NCI-H460 (cell line): ENCODE measurements at places on chromosomes 1 and 21. TPM values are rescaled to one million over a fixed set of nuclear protein-coding genes. Genes with fewer than 3 reads are reported as not detected.

SLC1A7 gene
- not detected in 2 replicates for total RNA-seq

ATF3 gene
- total RNA-seq: 16.7 and 19.2 TPM in 2 replicates

DESI2 gene
- total RNA-seq: 114 and 119 TPM in 2 replicates

KIAA0319L gene
- total RNA-seq: 30.2 and 30.4 TPM in 2 replicates

KCNJ10 gene
- not detected in 2 replicates for total RNA-seq

AJAP1 gene
- total RNA-seq: 0.03 TPM in 1 of 2 replicates, not detected in the other

KCNA3 gene
- total RNA-seq: not detected in 2 replicates

FAM163A gene
- 0.12 and 0.17 TPM in 2 replicates for total RNA-seq

DNA sequence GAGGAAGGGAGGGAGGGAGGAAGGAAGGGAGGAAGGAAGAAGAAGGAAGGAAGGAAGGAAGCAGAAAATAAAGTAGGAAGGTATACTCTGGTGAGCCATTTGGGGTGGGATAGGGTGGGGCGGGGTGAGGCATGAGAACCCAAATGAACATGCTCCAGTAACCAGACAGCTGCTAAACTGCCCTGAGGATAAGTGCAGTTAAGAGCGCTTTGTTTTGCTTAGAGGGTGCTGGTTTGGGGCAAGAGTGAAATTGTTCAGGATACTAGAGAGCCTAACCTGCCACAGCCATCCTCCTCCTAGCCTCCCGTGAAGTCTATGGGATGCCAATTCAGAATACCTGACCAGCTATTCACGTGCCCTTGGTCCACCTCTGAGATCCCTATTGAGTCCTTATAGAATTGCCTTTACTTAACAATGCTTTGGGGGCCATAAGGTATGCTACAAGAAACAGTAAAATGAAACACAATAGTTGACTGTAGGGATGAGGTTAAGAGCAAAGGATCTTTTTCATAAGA, 59.0 kb upstream of the ATF3 start:
- no peak for DNase-seq

GRCh38 chr1:48560116-48560515, 88.1 kb upstream of the SPATA6 start:
- no peak for DNase-seq

DNA sequence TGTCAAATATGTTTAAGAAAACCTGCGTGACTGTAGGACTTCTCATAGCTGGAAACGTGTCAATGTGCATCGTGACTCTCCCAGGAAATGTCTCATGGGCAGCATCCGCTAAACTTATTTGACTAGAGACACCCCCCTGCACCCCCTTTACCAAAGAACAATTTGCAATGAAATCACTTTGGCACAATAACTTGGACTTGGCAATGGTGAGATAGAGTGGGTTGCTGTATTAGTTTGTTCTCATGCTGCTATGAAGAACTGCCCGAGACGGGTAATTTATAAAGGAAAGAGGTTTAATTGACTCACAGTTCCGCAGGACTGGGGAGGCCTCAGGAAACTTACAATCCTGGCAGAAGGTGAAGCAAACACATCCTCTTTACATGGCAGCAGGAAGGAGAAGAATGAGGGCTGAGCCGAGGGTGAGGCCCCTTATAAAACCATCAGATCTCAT, 13.8 kb downstream of the CLDN14 start:
- DNase-seq: no peak

- DNase-seq: no peak
These were observed 6.0 kb downstream of the CCDC24 start for GRCh38 chr1:43997295-43997999.

DNA sequence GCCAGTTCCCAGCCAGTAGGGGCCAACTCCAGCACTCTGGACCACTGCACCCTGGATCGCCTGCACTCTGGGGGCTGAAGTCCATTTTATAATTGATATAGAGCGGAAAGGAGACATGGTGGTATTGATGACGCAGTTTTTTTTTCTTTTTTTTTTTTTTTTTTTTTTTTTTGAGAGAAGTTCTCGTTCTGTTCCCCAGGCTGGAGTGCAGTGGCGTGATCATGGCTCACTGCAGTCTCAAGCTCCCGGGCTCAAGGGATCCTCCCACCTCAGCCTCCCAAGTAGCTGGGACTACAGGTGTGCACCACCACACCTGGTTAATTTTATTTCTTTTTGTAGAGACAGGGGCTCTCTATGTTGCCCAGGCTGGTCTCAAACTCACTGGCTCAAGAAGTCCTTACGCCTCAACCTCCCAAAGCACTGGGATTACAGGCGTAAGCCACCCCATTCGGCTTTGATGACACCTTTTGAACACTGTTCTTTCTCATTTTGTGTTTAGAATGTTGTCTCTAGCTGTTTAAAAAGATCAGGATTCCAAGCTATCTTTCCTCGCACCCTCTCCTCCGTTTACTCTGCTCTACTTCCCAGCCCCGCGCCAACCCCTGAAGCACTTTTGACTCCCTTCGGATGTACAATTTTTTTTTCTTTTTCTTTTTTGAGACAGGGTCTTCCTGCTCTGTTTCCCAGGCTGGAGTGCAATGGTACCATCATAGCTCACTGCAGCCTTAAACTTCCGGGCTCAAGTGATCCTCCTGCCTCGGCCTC, 960 bp downstream of the MX2 start:
- no peak for DNase-seq

- DNase-seq: no peak
These were observed 454.4 kb upstream of the ADGRL4 start for GRCh38 chr1:79460773-79461436.

DNA sequence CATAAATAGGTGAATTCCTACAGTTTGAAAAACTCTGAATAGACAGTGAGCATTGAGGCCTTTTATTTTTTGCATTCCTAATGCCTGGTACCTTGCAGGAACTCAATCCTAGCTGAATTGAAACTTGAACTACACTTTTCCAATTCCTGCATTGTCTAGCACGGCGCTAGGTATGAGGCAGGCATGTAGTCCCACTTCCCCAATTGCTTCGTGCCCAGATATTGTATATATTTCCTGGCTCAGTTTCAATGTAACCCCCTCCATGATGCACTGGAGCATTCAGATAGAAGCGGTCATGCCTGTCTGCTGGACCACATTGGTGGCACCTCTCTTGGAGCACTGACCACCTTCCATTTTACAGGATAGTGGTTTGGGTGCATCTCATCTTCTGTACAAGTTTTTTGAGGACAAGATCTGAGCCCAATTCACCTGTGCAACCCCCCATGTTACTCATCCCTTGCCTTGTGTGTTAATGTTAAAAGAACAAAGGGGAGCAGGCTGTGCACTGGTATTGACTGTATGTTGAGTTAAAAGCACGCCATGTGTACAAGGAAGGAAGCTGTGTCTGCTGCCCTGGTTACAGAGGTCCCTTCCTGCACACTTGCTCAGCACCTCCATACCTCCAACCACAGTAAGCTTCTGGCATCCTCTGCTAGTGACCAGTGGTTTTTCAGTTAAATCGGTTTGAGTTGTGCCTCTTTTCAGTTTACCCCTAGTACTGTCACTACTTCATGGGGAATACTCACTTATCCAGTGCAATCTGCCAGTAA, 10.0 kb upstream of the RAB7B start:
- DNase-seq: no peak

DNA sequence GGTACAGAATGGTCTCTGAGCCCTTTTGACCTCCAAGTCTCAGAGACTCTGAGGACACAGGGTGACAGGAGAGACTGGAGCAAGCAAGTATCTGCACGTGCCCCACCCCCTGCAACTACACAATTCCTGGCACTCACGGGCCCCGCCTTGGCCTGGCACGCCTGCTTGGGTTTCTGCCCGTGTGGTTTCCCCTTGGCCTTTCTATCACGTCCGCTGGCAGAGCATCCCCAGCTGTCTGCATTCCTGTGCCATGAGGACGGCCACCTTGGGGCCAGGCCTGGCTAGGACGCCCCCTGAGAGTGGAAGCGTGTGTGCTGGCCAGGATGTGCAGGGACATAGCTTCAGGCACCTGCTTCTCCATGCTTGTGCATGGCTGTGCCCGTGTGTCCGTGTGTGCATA, 14.3 kb upstream of the EDN2 start:
- no peak for DNase-seq

DNA sequence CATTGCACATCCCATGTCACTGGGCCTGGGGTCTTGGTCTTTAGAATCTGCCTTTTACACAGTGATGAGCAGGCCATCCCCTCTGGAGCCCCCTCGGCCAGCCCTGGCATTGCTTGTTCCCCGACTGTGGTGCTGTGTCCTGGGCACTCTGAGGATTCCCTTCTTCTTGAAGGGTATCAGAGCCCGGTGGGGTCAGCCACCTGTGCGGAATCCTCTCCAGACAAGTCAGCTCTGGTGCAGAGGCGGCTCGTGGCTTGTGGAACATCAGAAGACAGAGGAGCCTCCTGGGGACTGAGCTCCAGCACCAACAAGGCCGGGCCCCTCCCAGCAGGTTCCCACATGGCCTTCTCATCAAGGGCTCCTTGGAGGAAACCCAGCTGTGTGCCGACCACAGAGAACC, 57.9 kb upstream of the AJAP1 start:
- no peak for DNase-seq
